Vagina (tissue), 2 donors: ENCODE measurements at places on chromosomes 11 and 22.

GRCh38 chr11:92347454-92347853 is 122.8 kb downstream of the FAT3 start:
- no peak for DNase-seq

GRCh38 chr11:98107736-98108135 is 913.0 kb upstream of the CNTN5 start:
- no peak for DNase-seq

- DNase-seq, result no peak
Measured at GRCh38 chr11:116263019-116263418, 509.8 kb downstream of the BUD13 start.

DNA sequence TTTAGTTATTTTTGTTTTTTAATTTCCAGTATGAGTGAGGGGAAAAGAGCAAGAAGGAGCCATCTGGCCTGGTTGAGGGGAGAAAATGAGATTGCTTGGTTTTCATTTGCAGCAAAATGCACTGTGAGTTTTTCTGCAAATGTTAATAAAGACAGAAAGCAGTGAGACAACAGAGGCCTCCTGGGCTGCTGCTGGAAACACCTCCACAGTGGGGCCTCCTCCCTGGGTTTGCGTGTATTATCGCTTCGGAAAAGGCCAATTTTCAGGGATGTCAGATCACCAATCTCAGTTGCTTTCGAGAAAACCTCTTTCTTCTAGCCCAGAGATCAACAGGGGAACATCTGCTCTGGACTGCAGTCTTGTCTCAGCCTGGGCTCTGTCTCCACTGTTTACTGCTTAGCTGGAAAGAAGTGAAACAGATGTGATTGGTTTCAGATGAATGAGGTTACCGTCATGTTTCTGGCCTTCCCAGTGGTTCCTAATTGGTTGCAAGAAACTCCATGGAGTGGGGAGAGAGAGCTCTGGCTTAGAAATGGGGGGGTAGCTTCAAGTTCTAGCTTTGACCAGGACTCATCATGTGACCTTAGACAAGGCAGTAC is 17.3 kb downstream of the TSPAN18 start:
- no peak for DNase-seq

- DNase-seq, result no peak
Measured at GRCh38 chr11:11020747-11021149, 162.9 kb upstream of the ZBED5 start.

GRCh38 chr22:48138855-48139254 is 1376.4 kb downstream of the TBC1D22A start:
- DNase-seq, result peak; percentile 20

- no peak for DNase-seq
Measured at GRCh38 chr22:35069541-35069940, 3.6 kb downstream of the ISX start.

- DNase-seq, result no peak
Measured at GRCh38 chr22:35430897-35431322, 31.0 kb downstream of the MCM5 start.

GRCh38 chr11:16096336-16096735 is 260.0 kb downstream of the SOX6 start:
- DNase-seq, result no peak

- no peak for DNase-seq
Measured at GRCh38 chr11:25981998-25982397, 349.9 kb upstream of the ANO3 start.

DNA sequence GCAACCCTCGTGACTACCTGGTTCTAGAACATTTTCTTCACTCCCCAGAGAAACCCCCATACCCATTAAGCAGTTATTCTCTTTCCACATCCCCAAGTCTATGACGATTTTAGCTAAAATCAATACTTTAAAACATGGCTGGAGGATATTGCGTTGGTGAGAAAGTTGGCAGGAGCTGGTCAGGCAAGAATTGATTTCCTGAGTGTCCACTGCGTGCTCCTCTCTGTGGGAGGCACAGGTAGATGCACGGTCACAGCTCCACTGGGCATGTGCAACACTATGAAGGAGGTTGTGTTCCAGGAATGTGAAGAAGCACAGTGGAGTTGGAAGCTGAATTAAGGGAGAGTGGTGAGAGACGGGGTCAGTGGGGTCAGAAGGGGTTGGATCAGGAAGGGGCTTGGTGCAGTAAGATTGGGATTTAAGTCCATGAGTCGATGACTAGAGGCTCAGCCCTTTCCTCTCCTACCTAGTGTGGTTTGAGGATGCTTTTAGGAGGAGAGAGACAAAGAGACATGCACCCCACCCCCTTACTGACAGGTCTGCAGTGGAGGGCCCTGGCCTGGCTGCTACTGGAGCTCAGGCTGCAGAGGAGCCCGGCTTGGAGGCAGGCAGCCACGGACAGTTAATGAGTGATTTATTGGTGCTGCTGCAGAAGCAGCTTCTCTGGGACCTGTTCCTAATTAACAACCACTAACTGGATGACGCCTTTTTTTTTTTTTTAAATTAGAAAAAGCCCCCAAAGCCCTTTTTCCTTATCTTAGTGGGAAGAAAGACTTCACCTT is 395.6 kb downstream of the TENM4 start:
- no peak for DNase-seq

- no peak for DNase-seq
Measured at GRCh38 chr11:6856871-6857270, 6.0 kb upstream of the OR10A2 start.

GRCh38 chr11:69387409-69387885 is 93.5 kb downstream of the MYEOV start:
- no peak for DNase-seq

- no peak for DNase-seq
Measured at GRCh38 chr11:7196396-7197146, 55.1 kb upstream of the SYT9 start.

GRCh38 chr11:134519788-134520187 is 107.7 kb upstream of the B3GAT1 start:
- DNase-seq, result no peak

- no peak for DNase-seq
Measured at GRCh38 chr11:34379079-34379478, 21.3 kb upstream of the ABTB2 start.

DNA sequence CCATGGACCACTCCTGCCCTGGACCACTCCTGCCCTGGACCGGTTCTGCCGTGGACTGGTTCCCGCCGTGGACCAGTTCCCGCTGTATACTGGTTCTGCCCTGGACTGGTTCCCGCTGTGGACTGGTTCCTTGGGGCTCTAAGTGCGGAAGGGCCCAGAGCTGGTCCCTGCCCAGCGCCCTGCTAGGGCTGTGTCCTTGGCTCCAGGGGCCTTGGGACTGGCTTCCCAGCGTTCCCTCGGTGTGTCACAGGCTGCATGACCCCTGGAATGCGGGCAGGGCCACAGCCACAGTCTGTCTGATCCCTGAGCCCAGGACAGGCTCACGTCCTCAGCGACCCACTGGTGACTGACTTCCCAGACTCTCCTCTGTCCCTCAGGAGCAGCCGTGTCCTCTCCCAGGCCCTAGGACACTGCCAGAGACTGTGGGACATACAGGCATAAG is 412.2 kb downstream of the TBC1D22A start:
- DNase-seq, result no peak

DNA sequence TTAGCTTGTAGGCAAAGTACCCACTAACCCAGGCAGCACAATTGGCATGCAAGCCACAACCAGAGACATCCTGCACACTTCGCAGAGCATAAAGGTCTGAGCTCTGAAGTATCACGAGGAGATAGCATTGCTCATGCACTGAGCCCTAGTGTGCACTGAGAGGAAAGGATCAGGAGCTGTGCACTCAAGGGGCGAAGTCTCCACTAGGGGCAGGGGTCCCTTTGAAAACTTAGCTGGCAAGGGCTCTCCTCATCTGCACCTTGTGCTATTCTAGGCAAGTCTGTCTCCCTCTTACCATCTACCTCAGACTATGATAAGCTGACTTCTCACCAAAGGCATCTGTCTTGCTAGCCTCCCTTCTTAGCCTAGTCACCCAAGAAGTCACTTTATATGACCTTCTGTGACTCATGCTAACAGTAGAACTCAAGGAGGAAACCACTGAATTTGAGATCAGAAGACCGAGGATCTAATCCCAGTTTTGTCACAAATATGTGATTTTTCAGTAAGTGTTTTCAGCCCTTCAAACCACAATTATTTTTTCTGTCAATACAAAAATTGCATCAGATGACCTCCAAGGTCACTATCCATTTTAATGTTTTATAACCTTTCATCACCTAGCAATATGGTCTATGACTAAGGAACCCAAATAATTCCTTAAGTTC is 1078.0 kb downstream of the NTM start:
- DNase-seq, result no peak

GRCh38 chr11:129960216-129961214 is 42.1 kb downstream of the PRDM10 start:
- DNase-seq, result no peak

GRCh38 chr11:67675058-67675747 is 780 bp upstream of the ALDH3B2 start:
- DNase-seq, result no peak

DNA sequence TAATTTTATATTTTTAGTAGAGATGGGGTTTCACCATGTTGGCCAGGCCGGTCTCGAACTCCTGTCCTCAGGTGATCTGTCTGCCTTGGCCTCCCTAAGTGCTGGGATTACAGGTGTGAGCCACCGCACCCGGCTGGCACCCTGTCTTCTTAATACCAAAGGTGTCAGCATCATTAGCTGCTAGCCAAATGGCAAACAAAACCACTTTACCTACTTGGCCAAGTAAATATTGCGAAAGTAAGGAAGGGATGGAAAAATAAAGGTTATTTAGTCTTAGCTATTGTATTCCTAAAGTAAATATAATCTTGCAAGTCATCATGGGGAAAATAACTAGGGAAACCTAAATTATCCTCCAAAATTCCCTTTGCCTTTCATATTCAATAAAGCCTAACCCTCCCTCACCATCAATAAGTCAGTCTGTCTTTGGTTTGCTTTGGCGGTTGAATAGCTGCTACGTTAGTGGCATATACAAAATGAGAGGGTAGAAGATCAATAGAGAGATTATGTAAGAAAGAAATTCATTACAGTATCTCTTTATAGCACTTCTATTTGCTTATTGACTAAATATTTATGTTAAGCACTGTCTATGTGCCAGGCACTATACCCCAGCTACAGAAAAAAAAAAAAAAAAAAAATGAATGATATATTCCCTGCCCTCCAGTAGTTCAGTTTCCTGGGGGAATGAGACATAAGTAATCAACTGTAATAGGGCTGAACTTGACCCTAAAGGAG is 40.2 kb upstream of the CFAP300 start:
- no peak for DNase-seq

GRCh38 chr11:11391169-11391568 is 38.1 kb upstream of the CSNK2A3 start:
- no peak for DNase-seq

GRCh38 chr22:44825310-44826150 is 73.2 kb downstream of the ARHGAP8 start:
- no peak for DNase-seq
